ENCODE measurements at places on chromosomes 6 and 20.

GRCh38 chr6:167919349-167919748 is 78.1 kb upstream of the KIF25 start:
- DNase-seq, result no peak

- DNase-seq, result no peak
These were observed 34.5 kb downstream of the MOCS1 start for GRCh38 chr6:39899554-39900295.

DNA sequence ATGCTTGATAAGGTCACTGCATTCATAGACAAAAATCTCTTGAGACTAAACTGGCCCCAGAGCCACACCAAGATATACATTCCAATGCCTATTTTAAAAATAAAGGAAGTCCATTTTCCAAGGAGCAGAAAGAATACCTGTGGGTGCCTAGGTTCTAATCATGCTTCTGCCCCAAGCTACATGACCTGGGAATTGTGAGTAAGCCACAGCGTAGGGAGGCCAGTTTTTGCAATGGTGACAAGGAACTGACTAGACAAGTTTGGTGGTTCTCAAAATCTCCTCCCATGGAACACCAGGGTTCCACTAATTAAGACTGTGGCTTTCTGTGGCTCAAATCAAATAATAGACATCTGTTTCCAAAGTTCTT is 83.3 kb downstream of the GMDS start:
- DNase-seq, result no peak

GRCh38 chr6:2471472-2471871 is 226.1 kb upstream of the GMDS start:
- no peak for DNase-seq

DNA sequence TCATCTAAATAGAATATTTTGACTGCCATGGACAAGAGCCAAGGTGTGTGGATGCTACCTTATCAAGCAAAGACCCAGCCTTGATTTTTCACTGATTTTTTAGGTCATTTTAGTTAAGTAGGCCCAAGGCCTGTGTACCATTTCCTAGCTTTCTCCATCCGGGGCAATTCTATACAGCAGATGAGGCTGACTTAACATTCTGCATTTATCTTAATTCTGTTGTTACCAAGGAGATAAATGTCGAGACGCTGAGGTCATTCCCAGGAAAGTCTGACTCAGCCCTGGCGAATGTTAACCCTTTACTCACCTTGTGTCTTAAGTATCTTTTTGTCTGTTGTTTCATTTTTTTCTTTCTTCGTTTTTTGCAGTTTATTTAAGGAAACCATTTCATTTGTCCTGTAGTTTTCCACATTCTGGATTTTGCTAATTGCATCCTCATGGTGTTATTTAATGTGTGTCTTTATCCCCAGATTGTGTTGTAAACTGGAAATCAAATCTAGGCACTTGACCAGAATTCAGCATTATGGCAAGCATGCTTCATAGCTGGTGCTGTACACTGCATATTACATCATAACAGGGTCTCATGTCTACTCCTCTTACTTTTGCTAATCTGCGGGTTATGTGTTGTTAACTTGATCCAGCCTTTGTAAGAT is 277.0 kb downstream of the CDKAL1 start:
- DNase-seq, result peak; percentile 25

DNA sequence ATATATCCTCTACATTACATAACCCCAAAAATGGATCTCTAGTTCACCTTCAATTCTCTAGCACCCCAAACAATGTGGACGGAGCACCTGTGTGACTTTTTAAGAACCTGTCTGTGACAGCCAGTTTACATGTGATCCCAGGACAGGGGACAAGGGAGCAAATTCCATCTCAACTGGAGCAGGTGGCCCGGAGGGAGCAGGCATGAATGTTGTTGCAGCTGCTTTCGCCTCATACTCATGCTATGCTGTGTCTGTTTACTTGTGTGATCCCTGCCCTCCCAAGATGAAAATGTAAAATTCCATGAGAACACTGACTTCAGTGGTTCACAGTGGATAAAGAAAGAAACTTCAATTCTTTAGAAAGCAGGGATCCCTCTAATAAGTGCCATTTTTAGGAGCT is 600.3 kb downstream of the CDH26 start:
- DNase-seq, result no peak

- peak; percentile 73 for DNase-seq
These were observed 20.3 kb downstream of the TTBK1 start for GRCh38 chr6:43263314-43264178.

GRCh38 chr6:54018722-54019121 is 92.5 kb upstream of the MLIP start:
- no peak for DNase-seq

DNA sequence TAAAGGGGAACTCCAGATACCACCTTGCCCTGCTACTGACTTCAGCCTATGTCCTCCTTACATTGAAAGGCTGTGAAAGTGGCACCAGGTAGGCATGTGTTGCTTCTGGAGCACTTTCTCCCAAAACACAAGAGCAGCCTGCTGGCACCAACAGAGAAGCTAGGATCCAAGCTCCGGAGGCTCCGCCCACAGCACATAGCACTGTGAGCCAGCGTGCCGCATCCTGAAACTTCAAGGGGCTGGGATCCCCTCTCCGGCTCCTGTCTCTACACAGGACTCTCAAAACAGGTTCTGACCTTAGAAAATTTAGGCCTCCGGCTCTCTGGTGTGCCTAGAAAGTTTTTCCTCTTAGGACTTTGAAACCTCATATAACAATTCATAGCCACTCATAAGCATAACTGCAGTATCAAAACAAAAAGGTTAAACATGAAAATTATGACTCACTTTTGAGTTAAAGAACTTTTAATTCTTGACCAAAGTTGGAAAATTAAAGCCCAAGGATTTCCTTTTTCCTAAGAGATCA is 41.1 kb downstream of the EZR start:
- DNase-seq, result no peak

GRCh38 chr20:56788041-56788670 is 159.1 kb downstream of the TFAP2C start:
- DNase-seq, result no peak

- no peak for DNase-seq
These were observed 25.2 kb downstream of the PYGB start for GRCh38 chr20:25273046-25273445.

DNA sequence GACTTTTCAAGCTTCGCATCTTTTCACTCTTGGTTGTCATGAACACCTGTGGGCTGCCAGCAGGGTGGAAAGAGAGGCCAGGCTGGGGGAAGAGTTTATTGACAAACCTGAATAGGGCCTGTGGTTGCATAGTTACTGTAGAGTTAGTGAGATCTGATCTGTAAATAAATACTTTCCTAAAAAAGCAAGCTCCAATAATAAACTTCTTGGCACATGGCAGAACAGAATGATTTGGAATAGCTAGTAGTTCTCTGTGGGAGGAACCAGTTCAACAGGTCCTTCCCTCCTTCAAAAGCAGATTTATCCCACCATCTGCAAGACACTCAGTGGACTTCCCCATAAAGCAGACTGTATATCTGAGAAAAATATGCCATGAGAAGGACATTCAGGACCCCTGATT is 445.0 kb downstream of the HACE1 start:
- DNase-seq, result no peak

DNA sequence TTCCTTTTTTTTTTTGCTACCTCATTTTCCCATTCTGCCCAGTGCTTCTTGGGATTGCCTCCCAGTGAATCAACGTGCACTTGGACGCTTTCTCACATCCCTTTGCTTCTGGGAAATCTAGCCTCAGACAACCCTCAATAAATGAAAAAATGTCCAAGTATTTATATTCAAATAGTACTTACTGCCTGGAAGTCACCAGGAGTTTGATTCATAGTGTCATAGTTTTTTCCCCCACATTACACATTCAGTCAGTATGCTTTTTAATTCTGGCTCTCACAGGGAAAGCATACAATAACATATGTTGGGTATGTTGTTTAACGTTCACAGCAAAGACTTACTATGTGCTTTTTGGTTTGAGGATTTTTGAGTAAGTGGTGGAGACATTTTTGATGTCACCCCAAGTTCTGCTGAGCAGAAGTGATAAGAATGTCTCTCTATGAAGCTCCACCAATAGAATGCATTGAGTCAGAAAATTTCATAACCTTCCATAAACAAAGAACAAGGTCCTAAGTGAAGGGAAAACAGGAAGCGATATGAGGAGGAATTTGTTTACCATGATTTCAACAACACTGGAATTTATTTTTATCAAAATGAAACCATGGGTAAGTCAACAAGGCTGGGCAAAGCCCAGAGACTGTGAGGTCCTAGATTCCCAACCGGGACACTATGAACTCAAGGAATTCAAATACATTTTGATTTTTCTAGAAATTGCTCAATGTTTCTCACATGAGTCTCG is 301.2 kb upstream of the BMP2 start:
- DNase-seq, result no peak

GRCh38 chr6:168968228-168968627 is 285.4 kb downstream of the THBS2 start:
- DNase-seq, result no peak

DNA sequence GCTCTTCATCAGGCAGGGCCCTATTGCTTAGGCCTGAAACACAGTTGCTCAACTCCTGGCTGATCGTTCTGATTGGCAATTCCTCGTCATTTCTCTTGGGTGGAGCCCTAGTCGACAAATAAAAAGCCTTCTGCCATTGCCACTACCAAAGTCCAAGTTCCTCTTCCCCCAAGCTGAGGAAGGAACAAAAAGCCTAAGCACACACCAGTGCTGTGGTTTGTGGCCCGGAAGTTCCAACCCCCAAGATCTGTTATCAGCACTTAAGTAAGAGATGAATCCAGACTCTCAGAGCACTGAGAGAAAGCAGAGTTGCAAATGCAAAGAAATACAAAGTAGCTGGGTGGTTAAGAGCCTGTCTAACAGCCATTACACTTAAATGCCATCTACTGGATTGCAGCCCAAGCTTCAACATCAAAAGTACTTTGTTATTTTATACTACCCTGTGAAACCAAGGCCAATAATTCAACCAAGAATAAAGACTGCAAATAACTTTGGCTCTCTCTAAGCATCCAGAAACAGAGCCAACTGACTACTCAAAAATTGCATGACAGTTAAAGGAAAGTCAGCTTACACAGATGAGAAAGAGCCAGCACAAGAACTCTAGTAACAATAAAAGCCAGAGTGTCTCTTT is 1024.0 kb downstream of the GRIK2 start:
- peak; percentile 60 for DNase-seq

DNA sequence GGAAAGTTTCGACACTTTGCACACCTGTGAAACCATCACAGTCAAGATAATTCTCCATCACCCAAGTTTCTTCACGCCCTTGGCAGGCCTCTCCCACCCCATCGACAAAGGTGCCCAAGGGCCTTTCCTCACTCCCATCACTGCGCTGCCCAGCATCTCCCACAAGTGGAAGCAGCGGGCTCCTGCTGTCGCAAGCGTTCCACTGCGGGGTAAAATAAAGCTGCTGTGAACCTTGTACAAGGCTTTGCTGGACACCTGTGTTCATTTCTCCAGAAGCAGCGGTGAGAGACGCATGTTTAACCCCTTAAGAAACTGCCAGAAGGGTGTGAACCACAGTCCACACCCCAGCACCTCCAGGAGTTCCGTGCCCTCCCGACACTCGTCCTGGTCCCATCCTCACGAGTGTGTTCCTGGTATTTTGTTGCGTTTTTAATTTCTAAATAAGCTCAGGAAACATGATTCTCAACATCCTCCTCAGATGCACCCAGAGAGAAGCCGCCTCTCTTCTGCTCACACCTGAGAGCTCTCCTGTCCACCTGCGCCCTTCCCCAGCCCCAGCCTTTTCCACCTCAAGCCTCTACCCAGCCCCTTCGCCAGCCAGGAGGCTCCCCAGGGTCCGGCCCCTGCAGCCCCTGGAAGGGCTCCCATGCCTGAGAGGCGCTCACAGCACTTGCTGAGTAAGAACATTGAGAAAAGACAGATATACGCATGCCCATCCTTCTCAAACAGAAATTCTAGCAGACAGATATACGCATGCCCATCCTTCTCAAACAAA is 97.5 kb downstream of the TAF4 start:
- no peak for DNase-seq

- no peak for DNase-seq
These were observed 48.3 kb downstream of the PTPN1 start for GRCh38 chr20:50558483-50558925.

- DNase-seq, result no peak
These were observed 50.3 kb downstream of the FRK start for GRCh38 chr6:116010386-116010785.

DNA sequence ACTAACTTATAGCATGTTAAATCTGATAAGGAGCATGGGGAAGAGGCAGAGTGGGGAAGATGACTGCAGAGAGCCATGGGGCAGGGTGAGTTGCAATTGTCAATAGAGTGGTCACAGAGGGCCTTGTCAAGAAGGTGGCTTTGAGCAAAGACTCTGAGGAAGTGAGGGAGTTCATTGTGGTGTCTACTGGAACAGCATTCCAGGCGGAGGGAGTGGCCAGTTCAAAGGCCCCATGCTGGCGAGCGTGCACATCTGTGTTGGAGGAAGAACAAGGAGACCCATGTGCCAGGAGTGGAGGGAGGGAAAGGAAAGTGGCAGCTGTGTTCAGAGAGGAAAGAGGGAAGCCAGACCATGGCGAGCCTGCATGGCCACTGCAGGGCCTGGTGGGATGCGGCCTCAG is 15.8 kb upstream of the GPR6 start:
- DNase-seq, result no peak

GRCh38 chr6:24694198-24694597 is 24.8 kb downstream of the C6orf62 start:
- DNase-seq, result no peak

GRCh38 chr6:5389086-5389745 is 127.9 kb downstream of the FARS2 start:
- no peak for DNase-seq

DNA sequence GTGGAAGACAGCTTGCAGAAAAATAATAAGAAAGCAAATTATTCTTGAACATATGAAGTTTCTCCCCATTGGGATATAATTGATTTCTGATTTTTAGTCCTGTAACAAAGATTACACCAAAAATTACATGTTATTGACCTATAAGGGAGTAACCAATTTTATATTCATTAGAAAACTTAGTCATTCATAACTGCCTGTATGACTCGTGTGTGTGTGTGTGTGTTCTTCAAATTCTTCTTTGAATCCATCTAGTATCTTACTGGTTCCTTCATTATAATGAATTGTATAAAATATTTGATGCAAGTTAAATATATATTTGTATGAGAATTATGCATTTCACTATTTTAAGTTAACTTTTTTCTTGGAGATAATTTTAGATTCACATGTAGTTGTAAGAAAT is 310.4 kb downstream of the HAO1 start:
- DNase-seq, result no peak

- peak; percentile 62 for DNase-seq
These were observed 5.9 kb downstream of the NHSL1 start for GRCh38 chr6:138493413-138493812.

DNA sequence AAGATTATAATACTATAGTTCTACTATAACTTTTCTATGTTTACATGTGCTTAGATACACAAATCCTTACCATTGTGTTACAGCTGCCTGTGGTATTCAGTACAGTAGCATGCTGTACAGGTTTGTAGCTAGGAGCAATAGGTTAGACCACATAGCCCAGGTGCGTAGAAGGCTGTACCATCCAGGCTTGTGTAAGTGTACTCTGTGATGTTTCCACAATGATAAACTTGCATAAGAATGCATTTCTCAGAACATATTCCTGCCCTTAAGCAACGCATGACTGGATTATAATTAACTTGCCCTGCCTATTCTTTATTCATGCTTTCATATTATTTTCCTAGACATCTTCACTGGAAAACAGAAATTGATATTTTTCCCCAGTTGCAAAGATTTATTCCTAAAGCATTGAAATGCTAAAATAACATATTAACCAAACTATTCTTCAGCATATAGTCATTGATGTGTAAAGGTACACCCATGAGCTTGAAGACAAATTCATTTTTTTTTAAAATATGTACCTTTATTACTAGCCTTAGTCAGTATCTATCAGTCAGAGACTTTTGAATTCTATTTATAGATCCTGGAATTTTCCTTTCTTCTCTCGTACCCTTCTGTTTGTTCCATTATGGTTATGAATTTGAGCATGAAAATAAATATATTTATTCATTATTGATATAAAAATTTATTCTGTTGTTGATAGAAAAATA is 7.2 kb upstream of the CTAGE9 start:
- DNase-seq, result no peak

All from NCI-H446 (cell line).